Forelimb muscle (tissue), 1 donor: ENCODE measurements at places on chromosomes 3 and 15.

- DNase-seq = no peak
These were observed 35.4 kb downstream of the EHD4 start for GRCh38 chr15:41936649-41937567.

DNA sequence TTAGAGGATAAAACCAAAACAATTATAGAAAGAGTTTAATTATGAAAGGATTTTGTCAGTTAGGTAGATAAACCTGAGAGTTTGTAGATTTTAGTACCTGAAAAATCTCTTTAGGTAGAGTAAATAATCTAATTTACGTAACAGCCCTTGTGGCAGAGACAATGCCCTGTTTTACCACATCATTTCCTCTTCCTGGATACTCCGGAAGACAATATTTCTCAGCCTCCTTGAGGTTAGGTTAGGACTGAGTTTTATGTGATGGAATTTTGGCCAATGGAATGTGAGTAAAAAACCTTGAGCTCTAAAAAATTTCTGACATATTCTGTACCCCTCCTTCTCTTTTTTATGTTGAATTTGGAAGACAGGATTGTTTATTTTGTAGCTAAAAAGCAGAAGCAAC is 50.7 kb upstream of the TPRG1 start:
- DNase-seq = no peak

DNA sequence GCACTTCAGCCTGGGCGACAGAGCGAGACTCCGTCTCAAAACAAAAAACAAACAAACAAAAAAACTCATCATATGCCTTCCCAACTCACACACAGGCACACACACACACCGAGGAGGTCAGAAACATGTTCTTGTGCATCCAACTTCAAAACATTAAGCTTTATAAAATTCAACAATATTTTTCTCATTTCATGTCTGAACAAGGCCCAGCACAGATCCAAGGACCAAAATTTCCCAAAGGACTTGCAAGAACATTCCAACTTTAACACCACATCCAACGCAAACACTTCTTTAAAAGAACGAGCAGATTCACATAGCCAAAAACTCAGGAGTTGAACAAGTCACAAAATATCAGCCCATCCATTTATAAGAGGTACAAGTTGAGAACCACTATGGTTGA is 148.4 kb downstream of the MAGI1 start:
- DNase-seq = no peak

GRCh38 chr3:58168498-58168897 is 42.3 kb downstream of the DNASE1L3 start:
- DNase-seq = no peak

GRCh38 chr3:4284865-4285264 is 18.3 kb upstream of the SETMAR start:
- DNase-seq = no peak

GRCh38 chr3:121111914-121112612 is 204.1 kb downstream of the STXBP5L start:
- DNase-seq = no peak

DNA sequence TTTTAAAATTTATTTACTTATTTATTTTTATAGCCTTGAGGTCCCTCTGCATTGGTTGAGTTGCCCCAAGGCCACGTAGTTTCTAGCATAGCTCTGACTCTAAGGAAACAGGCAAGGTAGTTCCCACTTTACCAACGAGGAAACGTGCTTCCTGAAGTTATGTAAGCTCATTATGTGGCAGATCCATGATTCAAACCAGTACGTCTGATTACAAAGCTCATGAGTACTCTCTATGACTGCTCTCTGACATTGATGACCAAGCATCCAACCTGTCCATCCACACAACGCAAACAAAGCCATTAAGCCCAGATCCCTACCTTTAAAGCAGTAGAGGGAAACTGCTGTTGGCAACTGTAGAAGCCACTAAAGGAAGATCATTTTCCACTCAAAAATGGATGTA is 25.6 kb downstream of the WWTR1 start:
- DNase-seq = no peak

DNA sequence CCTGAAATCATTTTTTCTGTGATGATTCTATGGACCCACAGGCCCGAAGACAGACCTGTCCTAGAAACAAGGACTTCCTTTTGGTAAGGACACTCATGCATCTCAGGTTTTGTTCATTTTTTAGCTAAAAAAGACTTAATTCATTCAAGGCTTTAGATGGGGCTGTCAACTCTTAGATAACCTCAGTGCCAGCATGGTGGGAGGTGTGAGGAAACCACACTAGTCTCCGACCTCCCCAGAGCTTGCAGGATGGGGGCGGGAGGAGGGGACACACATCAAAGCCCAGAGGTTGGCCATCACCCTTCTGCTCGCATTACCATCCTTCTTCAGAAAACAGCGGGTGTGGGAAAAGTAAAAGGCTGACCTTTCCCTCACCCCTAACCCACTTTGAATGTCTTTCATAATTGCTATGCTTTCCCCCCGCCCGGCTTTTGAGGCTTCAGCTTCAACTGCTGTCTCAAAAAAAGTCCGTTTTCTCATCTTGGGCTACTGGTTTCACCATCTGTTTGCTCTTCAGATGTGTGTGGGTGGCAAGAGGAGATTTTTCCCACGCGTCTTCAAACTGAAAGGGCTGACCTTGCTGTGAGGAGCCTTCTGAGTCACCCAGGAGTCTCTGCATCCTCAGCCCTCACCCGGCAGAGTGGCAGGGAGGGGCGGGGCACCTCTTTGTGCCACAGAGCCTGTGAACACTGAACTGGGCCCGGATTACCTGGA is 27.6 kb upstream of the CXCR6 start:
- DNase-seq = no peak

DNA sequence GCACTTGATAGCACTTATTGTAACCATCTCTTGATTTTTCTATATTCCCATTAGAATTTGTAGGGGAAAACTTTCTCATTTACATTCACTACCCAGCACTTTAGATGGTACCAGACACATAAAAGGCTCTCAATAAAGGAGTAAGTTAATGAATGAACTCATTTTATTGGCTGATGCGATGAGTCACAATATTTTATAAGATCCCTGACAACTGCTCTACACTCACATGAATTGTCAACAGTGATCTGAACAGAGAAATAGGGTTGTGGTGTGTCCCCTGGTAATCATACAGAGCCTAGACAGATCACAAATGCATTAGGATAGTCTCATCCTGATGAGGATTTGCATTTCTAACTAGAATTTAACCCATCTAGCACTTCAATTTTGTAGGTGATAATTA is 567.6 kb upstream of the ARPP21 start:
- no peak for DNase-seq

DNA sequence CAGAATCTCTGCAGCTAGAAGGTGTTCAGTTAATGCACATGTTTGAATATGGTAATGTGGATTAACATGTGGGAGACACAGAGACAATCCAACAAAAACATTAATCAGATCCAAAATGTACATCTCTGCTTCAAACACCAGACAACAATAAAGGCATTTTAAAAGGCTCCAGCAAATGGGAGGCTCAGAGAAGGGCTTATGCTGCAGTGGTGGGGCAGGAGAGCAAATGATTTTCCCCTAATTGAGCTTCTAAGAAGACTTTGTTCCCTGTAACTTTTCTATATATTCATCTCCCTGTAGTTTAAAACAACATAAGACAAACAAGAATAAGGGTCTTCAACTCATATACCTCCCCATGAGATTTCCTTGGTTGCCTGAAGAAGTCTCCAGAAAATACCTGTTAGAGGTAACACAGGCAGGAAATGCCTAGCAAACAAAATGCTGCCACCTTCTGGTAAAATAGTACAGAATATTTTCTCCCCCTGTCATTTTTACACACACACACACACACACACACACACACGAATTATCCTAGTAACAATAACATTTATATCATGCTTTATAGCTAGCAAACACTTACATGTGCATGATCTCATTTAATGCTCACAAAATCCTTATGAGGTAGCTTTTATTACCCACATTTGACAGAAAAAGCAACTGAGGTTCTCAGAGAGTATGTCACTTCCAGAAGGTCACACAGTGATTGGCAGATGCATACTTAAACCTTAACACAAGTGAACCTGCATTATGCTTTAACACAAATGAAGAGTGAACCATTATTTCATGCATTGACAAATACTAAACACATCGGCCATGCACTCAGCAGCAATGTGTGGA is 123.4 kb upstream of the MB21D2 start:
- DNase-seq = no peak

DNA sequence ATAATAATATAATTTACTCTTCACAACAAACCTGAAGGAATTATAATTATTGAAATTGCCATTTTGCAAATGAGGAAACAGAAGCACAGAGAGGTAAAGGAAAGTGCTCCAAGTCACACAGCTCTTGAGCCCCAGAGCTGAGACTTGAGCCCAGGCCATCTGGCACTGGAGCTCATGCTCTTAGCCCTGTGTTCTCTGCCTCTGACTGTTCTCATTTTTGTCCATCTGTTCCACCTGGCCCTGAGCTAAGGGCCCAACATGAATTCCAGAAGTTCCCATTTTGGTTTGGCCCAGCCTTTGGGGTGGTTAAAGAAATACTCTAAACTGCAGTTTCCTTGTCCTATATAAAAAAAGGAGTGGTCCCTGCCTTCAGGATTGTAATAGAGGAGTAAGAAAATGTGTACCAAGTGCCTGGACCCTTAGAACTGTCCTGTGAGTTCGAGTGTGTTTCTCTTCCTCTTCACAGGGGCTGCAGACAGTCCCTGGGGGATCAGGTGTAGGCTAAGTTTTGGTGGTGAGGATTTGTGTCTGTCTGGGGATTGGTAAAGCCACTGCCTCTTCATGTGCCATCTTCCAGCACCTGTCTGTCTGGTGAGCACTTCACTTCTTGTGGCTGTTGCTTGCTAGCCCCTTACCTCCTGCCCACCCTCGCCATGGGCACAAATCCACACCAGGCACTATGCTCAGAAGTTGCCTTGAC is 91.8 kb downstream of the DNAJB8 start:
- DNase-seq = no peak

GRCh38 chr3:127257351-127257750 is 30.5 kb downstream of the PRR20G start:
- no peak for DNase-seq

GRCh38 chr3:52527039-52527731 is 6.5 kb downstream of the NT5DC2 start:
- no peak for DNase-seq

DNA sequence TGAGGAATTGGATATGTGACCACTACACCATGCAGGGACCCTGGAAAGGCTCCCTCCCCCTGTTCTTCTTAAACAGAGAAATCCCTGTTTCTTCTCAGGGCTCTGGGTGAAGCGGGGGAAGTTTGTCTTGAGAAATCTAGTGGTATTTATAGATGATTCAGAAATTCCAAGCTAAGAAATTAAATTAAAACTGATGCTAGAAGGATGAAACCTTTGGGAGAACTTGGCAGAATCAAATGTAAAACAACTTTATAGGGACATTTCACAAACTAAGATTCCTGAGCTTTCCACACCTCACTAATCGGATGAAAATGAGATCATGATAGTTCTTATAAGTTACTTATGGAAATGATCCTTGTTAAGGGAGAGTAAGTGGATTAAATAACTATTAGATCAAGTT is 54.2 kb downstream of the FBXL2 start:
- DNase-seq = no peak

DNA sequence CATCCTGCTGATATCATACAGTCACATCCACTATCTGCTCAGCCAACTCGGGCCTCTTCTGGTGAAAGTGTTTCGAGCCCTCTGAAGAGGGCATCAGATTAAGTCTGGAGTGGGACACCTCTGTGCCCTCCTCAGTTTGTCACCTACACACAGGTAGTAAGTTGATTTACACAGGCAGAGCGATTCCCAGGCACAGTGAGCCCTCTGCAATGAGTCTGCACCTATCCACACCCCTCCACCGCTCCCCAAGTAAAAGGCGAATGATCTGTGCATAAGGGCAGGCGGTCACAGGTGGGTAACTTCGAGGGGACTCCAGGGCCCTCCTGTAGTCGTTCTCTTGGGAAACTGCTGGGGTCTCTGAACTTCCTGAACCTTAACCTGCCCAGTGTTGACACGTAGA is 152.0 kb downstream of the ATP10A start:
- DNase-seq = no peak

- DNase-seq = no peak
These were observed 1278.0 kb downstream of the OTOL1 start for GRCh38 chr3:162774613-162775100.

DNA sequence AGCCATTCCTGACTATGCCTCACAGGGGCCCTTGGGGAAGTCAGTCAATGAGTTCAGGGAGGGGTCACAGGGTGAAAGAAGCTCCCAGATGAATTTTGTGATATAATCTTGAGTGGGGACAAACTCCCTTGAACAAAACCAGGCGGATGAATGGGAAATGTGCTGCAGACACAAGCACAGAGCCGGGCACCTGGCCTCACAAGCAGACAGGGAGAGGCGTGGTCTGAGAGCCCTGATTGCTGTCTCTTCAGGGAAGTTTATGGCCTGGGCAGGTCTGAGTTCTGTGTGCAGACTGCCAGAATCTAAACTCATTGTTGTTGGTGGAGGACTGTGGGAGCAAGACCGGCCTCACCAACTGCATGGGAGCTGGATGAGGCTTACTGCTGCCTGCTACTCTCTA is 591.8 kb downstream of the EPHA3 start:
- DNase-seq = no peak

DNA sequence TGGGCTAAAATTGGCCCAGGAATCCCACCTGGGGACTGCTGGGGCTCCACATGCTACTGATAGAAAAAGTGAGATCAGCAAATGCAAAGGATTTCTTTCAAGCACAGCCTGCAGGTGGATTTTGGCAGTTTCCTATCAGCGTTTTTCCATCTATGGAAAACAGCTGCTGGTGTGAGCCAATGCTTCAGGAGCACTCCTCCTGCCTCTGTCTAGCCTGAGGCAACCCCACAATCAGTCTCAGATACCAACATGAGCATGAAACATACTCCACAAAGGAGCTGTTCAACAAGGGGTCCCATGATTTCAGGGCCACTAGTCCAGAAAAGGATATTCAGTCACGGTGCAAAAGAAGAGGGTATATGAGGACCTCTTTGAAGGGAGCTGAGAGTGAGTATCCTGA is 311.5 kb upstream of the THBS1 start:
- no peak for DNase-seq

- DNase-seq = no peak
These were observed 8.5 kb downstream of the TBC1D2B start for GRCh38 chr15:78069052-78069414.

DNA sequence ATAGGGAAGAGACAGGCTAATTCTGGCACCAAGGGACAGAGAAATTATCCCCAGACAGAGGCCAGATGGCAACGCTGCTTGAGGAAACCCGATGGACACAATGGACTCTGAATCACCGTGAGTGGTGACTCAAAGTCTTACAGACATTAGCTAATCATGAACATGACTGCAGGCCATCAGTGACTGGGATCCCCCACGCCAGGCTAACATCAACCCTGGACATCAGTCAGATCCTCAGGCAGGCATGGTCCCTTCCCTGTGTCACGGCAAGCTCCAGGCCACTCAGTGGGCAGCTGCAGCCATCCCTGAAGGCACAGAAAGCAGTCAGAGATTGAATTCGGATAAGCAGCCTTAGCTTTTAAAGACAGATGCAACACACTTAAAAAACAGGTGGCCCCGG is 23.8 kb upstream of the OXTR start:
- DNase-seq = no peak
